PC-3 (cell line): ENCODE measurements at places on chromosomes 3 and 15.

GRCh38 chr3:38327335-38328009, 19.1 kb upstream of the XYLB start:
- DNase-seq = peak; percentile 95

DNA sequence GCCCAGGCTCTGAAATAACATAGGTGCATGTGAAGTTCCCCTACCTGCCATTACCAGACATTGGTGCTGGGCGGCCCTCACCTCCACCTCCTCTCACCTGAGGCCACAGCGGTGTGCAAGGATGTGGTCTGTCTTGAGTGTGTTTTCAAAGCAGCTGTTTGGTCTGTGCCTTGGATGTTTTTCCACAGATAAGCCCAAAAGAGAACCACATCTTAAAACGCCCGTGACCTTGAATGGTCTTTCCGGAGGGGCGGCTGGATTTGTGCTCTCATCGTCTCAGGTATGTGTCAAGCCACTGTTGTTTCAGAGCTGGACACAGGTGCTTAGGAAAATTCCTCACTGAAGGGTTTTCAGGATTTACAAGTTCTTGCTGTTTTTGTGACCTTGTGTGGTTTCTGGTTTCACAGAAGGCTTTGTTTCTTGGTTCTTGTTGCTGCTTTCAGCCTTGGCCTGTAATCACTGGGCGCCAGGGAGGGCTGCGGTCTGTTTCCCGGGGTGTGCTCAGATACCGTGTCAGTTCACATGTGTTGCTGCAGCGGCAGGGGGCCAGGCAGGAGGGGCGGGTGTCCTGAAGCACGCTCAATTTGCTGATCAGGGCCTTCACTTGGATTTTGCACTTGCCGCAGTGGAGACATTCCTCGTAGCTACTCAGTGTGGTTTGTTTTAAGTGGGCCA, 128.4 kb downstream of the IGF1R start:
- DNase-seq = no peak

- no peak for DNase-seq
These were observed 44.3 kb upstream of the SLC24A5 start for GRCh38 chr15:48076454-48076853.

- peak; percentile 84 for DNase-seq
These were observed 3.8 kb downstream of the PKM start for GRCh38 chr15:72227192-72227586.

DNA sequence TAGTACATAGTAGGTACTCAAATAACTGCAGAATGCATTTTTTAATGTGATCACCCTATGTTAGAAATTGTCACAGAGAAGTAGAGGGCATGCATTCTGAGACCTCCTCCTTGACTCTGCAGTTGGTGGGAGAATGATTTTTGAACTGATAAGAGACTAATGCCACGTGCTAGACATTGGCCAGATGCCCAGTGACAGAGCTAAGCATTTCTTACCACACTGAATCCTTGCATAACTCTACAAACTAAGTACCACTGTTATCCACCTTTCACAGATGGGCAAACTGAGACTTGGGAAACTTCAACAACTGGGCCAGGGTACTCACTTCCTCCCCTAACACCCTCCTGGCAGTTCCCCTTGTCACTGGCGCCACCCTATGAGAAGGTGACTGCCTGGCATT, 33.5 kb upstream of the SPATA12 start:
- no peak for DNase-seq

- no peak for DNase-seq
These were observed 12.9 kb upstream of the TM6SF1 start for GRCh38 chr15:83094583-83094982.

DNA sequence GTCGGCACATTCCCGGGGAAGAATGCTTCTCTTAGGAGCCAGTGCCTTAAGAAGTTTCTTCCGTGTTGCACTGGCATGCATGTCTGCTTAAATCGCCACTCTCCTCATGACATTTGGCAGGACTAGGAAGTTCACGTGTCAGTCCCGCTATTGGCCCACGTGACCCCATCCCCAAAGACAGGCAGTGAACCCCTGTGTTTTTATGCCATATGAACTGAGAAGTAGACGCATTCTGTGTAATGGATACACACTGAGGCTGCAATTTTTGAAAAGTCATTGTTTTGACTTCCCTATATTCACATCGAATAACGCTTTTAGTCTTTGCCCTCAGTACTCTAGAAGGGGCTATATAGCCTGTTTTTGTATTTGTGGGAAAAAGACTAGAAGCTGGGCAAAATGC, 125.6 kb upstream of the TBL1XR1 start:
- no peak for DNase-seq

DNA sequence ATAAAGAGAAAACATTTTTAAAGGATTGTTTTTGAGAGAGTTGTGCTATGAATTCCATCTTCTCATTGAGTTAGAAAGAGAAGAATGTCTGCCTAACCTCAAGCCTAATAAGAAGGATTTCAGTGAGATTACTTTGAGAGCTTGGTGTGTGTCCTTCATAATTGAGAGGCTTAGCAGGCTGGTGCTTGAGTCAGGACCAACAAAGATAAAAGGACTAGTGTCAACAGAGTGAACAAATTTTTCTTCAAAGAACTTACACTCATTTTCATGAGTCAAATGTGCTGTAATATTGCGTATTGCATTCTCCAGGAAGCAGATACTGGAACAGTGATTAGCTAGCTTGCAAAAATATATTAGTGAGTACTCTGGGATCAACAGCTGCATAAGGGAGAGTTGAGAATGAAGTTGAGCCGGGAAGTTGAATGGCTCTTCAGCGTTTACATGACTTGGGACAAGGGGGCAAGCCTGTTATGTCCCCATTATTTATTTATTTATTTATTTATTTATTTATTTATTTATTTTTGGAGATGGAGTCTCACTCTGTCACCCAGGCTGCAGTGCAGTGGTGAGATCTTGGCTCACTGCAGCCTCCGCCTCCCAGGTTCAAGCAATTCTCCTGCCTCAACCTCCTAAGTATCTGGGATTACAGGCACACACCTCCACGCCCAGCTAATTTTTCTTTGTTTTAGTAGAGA, 37.5 kb upstream of the SLITRK3 start:
- peak; percentile 7 for DNase-seq

DNA sequence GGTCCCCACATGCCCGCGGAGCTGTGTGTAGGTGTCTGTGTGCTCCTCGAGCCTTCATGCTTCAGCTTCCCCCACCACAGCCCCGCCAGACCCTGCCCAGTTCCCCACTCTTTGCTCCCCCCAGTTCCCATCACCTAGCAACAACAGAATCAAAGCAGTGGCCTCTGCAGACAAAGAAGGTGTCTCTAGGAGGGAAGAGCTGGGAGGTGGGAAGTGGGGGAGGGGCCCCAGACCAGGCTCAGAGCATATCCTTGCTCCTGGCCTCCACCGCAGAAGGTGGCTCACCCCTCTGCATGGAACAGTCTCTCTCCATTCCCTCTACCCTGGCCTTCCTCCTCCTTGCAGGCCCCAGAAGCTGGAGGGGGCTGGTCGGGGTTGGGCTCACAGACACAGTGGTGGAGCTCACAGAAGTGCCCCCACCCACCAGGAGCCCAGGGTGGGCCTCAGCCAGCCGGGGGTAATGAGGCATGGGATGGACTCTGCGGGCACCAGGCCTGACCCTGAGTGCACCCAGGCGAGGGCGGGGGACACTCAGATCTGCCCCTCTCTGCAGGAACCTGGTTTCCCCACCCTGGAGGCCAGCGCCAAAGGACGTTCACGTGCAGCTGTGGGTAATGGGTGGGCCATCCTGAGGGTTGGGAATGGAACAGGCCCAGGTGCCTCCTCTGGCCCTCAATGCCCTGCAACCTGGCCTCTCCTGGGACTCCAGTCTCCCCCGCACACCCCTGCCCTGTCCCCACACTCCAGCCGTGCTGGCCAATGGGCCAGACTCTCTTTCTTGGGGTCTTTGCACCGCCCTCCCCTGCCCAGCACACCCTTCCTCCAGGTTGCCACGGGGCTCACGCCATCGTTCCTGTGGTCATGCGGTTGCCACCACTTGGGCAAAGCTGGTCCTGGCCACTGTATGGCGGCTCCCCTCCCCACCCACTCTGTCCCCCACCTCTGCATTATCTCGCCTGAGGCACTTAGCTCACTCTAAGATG, 53.4 kb downstream of the TPRA1 start:
- no peak for DNase-seq

DNA sequence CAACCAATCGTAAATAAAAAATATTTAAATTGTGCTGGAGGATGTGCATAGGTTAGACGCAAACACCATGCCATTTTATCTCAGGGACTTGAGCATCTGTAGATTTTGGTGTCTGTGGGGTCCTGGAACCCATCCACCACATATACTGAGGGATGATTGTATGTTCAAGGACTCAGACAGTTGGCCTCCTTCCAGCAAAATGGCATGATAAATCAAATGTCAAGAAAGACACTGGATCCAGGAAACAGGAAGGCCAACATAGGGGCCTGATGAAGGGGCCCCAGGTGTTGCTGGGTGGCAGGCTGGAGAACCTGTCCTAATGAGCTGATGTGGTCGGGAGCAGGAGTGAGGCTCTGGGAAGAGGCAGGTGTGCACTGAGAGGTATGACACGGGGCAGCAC, 289.5 kb downstream of the GABRG3 start:
- DNase-seq = no peak

DNA sequence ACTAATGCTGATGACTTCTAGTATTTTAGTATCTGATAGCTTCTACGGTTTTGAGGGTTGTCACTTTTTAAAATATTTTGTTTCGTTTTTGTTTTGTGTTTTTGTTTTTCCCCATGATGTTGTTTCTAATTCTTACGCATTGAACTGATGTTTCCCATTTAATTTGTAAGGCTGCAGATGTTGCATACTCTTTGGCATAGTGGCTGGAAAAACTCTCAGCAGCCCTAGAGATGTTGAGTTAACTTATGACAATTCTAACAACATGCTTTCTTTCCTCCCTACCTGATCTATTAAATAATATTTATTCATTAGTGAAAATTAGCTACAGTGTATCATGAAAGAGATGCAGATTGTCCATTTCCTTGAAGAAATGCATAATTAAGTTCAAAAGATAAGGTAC, 559.3 kb upstream of the GRM7 start:
- DNase-seq = no peak

DNA sequence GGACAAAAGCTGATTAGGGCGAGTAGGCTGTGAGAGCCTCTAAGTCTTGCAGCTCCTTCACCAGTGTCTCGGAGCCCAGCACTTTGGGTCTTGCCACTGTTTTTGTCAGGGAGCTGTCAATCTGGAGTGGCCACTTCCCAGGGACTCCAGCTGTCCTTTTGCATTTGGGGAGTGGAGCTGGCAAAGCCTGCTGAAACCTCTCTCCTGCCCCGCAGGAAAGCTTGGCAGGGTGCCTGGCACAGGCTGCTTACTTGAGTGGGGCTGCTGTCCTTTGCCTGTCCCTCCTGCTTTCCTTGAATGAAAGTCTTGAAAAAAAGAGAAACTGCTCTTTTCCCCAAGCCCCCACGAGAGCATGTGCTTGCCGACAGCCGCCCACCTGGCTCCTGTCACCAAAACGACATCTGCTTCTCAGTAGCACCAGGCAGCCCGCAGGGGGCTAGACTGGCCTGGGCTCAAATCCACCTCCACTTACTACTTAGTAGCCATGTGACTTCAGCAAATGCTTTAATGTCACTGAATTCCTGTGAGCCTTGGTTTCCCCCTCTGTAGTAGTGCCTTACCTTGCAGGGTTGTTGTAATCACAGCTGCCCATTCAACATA, 13.7 kb downstream of the USP13 start:
- DNase-seq = no peak

DNA sequence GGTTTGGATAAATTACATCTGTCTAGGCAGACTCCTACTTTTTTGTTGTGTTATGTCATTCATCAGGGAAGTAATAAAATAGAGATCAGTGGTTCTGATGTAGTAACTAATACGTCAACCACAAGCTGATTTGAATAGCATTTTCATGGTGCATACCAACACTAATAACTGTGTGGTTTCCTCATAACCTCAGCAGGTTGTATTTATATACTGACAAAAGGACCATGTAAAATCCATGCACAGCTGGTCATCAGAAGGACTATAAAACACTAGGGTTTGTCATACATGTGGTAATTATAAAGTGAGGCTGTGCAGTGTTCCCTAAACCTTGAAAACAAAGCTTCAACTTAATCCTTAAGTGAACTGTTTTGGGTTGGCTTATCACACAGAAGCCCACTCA, 216.8 kb upstream of the RBMS3 start:
- DNase-seq = no peak

DNA sequence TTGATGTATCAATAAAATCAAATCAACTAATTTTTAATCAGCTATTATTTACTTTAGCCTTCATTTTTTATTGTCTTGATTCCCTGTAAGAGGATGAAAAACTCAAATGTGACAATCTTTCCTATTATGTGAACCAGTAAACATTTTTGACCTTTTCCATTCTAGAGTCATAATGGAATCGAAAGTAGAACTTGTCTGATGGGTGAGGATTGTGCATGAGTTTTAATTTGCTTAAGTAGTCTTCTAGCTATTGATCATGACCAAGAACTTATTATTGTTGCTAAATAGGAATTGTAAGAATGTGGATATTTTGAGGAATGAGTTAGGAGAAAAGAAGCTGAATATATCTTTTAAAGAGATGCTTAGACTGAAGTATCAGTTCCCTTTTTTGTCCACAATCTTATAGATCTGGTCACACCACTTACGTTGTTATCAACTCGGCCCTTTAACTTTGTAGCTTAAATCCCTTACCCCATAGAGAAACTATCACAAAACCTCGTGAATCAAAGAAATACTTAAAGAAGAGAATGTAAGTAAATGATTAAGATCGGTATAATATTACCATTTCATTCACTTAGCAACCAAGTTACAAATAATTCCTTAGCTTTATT, 147.3 kb downstream of the TP63 start:
- no peak for DNase-seq

DNA sequence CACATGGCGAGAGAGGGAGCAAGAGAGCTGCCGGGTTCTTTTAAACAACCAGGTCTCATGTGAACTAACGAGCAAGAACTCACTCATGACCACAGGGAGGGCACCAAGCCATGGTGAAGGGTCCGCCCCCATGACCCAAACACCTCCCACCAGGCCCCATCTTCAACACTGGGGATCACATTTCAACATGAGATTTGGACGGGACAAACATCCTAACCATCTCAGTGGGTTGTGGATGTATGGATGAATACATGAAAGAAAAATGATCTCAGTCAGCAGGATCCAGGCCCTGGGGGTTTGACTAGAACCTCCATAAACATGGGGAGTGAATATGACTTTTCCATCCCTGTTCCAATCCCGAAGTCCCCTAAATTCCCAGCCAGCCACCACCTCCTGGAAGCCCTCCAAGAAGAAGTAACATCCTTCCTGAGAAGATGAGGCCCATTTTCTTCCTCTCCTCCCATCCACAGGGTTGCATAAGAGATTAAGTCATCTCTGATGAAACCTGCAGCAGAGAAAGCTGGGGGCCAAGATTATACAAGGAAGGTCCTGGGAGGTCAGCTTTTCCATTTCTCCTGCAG, 9.5 kb downstream of the CAV3 start:
- DNase-seq = peak; percentile 39

- DNase-seq = peak; percentile 67
These were observed 43.5 kb upstream of the SLC6A11 start for GRCh38 chr3:10772271-10773161.

- no peak for DNase-seq
These were observed 214.5 kb upstream of the P2RY1 start for GRCh38 chr3:152620395-152620794.

GRCh38 chr3:170695486-170696064, 109.7 kb upstream of the SLC7A14 start:
- DNase-seq = peak; percentile 85
